ENCODE measurements at places on chromosomes 13 and 19.

GRCh38 chr19:17757125-17757524 is 5.8 kb downstream of the FCHO1 start:
- no peak for DNase-seq

- DNase-seq: no peak
Observed at GRCh38 chr19:934865-935479, 9.1 kb downstream of the ARID3A start.

GRCh38 chr19:49814010-49814409 is 918 bp upstream of the FUZ start:
- no peak for DNase-seq

- DNase-seq: no peak
Observed at GRCh38 chr13:97946951-97947588, 6.4 kb upstream of the IPO5 start.

- no peak for DNase-seq
Observed at GRCh38 chr13:99033814-99034213, 56.0 kb upstream of the DOCK9 start.

DNA sequence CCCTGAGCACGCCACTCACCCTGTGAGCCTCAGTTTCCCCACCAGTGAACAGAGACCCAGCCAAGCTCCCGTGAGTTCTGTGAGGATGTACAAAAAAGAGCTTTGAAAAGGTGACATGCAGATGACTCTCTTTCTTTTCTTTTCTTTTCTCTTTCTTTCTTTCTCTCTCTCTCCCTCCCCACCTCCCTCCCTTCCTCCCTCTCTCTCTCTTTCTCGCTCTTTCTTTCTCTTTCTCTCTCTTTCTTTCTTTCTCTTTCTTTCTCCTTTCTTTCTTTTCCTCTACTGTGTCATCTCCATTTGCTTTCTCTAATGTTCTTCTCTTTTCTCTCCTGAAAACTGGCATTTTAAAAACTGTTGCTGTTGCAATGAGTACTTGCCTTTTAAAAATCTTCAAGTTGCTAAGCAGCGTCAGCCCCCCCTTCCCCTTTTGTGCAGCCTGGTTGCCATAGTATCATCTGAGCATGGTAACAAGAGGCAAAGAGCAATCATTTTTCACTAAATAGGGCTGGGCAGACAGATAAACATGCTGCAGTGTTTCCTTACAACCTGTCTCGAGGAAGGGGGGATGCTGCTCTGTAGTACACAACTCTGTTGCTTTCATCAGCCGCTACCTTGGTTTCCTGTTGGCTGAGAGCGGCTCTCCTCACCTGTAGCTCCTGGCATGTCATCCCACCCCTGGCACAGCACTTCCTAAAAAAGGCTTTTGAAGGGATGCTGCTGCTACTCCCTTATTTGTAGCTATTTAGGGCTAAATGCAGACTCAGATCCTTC is 108.7 kb upstream of the MBNL2 start:
- DNase-seq: no peak

DNA sequence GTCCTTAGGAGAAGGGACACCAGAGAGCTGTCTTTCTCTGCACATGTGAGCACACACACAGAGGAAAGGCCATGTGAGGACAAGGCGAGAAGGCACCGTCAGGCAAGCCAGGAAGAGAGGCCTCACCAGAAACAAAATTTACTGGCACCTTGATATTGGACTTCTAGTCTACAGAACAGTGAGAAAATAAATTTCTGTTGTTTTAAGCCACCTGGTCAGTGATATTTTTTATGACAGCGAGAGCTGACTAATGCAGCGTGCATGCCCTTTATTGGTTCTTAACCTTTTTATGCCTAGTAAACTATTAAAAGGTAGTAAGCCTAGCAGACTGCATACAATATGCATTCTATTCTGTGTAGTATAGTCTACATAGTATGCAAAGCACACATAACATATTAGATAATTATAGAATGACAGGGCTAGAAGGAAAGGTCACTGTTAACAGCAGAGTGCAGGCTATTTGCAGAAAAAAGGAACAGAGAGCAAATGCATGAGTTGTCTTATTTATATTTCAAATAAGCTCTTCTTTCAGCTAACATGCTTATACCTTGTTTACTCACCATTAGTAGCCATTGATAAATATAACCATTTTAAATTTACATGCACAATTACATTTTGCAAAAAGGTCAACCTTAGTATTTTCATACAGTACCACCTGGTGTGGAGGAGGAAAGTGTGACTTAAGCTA is 25.2 kb upstream of the KATNAL1 start:
- DNase-seq: no peak

DNA sequence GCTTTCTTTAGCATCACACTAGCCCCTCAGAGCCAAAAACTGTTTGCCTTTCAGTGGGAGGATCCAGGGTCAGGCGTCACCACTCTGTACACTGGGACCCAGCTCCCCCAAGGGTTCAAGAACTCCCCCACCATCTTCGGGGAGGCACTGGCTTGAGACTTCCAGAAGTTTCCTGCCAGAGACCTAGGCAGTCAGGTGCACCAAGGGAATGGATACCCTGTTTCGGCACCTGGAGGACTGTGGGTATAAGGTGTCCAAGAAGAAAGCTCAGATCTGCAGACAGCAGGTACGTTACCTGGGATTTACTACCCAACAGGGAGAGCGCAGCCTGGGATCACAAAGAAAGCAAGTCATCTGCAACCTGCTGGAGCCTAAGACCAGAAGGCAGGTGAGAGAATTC is 603.0 kb downstream of the UQCRFS1 start:
- no peak for DNase-seq

- DNase-seq: no peak
Observed at GRCh38 chr19:14162871-14163297, 26.5 kb upstream of the ASF1B start.

Data from stimulated activated CD4-positive, alpha-beta T cell treated with anti-CD3 and anti-CD28 coated beads, Interleukin-12 subunit alpha, Interleukin-12 subunit beta, amount 100 ng/mL, for 24 hours (primary cell).